ENCODE measurements at places on chromosomes 6 and 20.
A peak's percentile ranks its signal among the peaks of the same experiment; 100 is the strongest.

GRCh38 chr6:2876210-2877056, 26.7 kb downstream of the SERPINB9 start:
- peak; percentile 82 for DNase-seq

GRCh38 chr6:123941855-123942254, 138.2 kb downstream of the NKAIN2 start:
- no peak for DNase-seq

GRCh38 chr6:5203546-5203945, 57.2 kb downstream of the LYRM4 start:
- peak; percentile 93 for DNase-seq

- no peak for DNase-seq
Measured at GRCh38 chr20:20571068-20571780, 141.2 kb downstream of the RALGAPA2 start.

DNA sequence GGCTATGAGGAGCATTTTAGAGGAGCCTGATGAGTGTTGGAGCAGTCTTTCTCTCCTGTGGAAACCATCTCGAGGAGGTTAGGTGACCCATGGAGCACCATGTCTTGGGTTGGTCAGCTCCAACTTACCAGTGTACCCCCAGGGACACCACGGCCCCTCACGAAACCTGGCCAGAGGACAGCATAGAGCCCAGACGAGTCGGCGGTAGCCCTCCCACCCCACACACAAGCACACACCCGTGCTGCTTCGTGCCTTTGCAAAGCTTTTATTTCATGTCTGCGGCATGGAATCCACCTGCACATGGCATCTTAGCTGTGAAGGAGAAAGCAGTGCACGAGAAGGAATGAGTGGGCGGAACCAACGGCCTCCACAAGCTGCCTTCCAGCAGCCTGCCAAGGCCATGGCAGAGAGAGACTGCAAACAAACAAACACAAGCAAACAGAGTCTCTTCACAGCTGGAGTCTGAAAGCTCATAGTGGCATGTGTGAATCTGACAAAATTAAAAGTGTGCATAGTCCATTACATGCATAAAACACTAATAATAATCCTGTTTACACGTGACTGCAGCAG, 53.6 kb downstream of the EZR start:
- no peak for DNase-seq

GRCh38 chr6:41371461-41371991, 36.1 kb downstream of the NCR2 start:
- DNase-seq, result peak; percentile 51

DNA sequence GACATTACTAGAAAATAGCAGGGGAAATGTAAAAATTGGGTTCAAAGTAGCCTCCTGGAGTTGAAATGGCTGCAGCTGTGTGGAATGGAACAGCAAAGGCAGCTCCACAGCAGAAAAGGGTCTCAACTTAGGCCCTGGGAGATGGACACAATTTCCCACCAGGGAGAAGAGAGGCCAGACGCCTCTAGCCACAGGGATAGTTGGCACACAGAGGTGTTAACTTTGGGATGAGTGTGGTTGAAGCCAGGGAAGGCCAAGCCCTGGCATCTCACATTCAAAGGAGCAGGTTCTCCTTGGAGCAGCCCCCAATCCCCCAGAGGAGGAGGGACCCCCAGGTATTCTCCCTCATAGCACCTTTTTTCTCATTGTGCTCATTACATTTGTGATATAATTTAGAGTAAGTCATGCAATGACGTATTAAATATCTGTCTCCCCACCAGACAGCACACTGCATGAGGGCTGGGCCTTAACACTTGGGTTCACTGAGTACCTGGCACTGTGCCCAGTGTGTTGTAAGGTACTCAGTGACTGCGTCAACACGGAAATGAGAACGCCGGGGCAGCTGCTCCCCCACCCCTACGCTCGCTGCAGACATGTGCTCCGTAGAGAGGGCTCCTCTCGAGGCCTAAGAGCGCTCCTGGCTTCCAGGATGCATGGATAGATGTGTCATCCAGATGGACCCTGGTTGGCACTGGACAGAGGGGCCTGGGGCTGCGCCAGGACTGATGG, 76.0 kb upstream of the CD93 start:
- peak; percentile 85 for DNase-seq

DNA sequence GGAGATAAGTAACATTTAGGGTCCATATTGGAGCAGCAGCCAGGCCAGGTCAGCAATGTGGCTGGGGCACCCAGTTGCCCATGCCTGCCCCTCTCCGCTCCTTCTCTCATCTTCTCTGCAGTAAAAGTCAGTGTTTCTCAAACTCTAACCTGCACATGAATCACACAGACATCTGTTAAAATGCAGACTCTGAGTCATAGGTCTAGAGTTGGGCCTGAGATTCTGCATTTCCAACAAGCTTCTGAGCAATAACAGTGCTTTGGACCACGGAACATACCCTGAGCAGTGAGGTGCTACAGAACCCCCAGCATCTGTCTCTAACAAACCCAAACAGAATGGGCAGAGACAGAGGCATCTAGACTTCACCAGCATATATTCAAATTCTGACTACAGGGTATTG, 10.1 kb downstream of the PHF10 start:
- no peak for DNase-seq

DNA sequence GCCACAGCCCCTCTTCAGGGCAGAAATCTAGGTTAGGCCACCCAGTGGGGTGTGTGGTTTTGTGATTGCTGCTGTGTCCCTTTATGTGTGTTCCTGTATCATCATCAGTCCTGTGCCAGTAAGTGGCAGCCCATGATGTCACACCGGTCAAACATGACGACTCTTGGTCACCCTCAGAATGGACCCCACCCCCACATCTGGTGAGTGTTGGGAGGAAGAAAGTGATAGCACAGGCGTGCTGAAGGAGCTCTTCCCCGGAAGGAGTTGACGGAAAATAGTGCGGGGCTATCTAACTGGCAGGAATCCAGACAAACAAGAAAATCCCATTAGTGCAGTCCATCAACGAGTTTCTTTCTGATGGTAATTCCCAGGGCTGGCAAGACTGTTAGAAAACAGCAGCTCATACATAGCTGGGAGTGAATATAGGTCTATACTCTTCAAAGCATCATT, 33.4 kb upstream of the IL17A start:
- DNase-seq, result peak; percentile 46

DNA sequence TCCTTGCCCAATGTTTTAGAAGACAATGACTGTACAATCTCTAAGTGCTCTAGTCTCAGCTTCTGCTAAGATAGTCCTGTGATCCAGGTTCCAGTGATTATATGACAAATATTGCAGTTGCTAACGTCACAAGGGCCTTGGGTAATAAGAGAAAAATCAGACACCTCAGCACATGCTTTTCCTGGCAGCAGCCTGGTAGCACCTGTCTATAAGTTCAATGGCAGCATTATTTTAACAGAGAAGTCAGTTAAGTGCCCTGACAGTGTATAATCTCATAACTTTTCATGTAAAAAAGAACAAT, 121.3 kb upstream of the BCLAF1 start:
- DNase-seq, result no peak

DNA sequence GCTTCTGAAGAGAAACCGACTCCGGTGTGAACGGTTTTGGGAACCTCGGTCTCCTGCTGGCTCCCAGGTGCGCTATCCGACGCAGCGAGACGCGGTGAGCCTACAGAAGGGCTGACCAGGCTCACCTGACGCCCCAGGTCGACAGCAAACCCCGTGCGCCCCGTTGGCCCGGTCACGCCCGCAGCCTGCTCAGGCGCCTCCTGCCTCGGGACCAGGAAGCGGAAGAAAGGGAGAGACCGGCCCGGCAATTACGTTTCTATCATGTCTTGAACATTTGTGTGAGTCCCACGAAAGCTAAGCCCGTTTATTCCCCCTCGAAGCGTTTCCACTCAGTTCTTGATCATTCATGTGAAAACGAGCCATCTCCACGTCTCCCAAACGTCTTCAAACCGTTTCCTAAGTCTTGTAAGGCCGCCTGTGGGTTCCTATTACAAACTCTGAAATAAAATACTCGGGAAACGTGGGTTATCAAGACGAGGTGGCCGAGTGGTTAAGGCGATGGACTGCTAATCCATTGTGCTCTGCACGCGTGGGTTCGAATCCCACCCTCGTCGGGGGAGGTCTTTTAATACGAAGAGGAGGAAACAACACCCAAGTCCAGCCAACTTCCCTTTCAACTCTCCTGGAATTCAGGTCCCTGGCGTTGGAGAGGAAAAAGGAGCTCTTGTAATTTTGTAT, 150.5 kb upstream of the PRSS16 start:
- DNase-seq, result peak; percentile 30

DNA sequence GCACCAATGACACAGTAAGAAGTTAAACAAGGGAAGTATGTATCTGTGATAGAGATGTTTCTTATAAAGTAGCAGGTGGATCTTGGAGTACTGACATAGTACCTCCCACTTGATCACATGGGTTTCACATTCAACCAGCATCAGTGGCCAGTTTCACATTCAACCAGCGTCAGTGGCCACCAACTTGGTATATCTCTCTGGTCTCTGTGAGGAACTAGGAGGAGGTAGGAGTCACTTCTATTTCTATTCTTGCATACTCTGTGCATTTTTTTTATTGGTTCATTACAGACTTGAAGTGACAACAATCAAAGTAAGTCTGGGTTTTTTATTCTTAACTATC, 200.3 kb upstream of the SIM1 start:
- DNase-seq, result no peak

GRCh38 chr6:45567879-45568278, 190.1 kb upstream of the SUPT3H start:
- DNase-seq, result no peak

DNA sequence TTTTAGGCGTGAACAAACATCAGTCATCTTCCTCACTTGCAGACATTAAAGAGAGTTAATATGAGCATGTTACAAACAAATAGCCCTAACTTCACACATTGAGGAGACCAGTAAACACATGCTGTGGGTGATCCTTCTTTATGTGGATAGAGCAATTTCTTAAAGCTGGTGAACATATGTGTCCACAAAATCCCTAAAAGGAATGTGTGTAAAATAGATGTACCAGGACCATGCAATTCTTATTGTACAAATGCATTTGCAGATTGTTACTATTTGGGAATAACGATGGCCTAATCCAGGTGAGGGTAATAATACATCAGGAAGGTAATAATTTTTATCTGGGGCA, 228.9 kb downstream of the ALDH8A1 start:
- DNase-seq, result no peak

DNA sequence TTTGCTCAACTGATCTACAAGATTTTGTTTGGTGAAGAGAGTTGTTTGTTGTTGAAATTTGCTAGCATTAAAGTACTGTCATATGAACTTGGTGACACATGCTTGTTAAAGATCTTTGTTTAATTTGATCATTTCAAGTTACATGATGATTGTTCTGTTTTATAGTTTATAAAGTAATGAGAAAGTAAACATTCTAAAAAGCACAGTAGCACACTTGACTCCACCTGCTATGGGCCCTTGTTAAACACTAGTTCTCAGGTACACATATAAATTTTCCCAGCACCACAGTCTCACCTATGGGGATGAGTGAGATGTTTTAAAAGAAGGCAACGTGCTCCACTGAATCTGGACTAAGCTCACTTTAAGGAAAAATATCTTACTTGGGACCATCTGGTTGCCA, 14.1 kb downstream of the MCHR2 start:
- no peak for DNase-seq

- peak; percentile 94 for DNase-seq
Measured at GRCh38 chr6:56840467-56841380, 114.2 kb upstream of the BEND6 start.

GRCh38 chr6:139701003-139701402, 326.6 kb upstream of the CITED2 start:
- no peak for DNase-seq

- peak; percentile 60 for DNase-seq
Measured at GRCh38 chr20:2133318-2134183, 31.9 kb downstream of the STK35 start.

- DNase-seq, result no peak
Measured at GRCh38 chr20:53186635-53187034, 214.5 kb downstream of the TSHZ2 start.

- no peak for DNase-seq
Measured at GRCh38 chr6:116529466-116530290, 15.8 kb downstream of the TRAPPC3L start.

- no peak for DNase-seq
Measured at GRCh38 chr6:148074291-148074690, 268.3 kb upstream of the SASH1 start.

DNA sequence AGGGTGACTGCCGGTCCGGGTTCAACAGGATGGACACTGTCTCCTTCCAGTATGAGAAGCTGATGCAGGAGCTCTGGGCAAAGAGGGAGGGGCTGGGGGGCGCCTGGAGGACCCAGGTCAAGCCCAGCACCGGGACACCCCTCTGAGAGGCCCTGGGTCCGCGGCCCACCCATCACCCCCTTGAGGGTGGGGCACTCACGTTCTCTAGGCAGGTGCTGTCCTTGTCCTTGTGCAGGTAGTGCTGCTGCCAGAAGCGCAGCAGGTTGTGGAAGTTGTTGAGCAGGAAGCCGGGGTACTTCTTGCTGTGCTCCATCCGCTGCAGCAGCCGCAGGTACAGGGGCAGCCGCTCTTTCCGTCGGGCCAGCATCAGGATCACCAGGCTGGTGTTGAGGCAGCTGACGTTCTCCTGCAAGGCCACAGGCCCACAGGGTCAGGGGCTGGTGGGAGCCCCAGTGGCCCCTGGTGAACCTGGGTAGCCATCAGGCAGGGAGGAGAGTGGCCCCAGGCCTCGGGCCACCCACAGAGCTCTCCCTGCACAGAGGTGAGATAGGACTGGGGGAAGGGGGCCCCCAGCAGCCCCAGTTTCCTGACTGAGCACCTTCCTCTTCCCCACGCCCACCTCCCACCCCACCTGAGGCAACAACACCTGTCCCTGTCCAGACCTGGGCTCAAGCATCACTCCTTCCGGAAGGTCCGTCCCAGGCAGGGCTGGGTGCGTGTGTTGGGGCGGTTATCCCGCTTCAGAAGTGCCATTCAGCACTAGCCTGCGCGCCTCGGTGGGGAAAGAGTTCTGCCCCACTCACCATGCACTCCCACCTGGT, 47.8 kb downstream of the MYH7B start:
- DNase-seq, result no peak

DNA sequence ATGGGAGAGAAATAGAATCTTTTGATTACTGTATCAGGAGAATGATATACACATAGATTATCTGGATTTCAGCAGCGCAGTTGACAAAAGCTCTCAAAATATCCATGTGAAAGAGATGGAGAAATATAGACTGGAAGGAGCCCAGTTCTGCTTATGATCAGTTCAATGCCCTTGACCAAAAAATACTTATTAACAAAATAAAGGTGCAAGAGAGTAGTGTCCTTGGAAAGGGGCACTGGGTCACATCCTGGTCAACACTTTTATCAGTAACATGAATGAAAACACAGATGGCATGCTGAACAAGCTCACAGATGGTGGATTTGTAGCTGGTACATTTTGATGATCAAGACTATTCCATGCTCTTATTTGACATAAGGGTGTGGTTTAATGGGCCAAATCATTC, 63.9 kb upstream of the PLEKHG1 start:
- no peak for DNase-seq

GRCh38 chr6:11748591-11749210, 29.9 kb downstream of the ADTRP start:
- no peak for DNase-seq

- no peak for DNase-seq
Measured at GRCh38 chr6:131322125-131322524, 186.9 kb downstream of the AKAP7 start.

DNA sequence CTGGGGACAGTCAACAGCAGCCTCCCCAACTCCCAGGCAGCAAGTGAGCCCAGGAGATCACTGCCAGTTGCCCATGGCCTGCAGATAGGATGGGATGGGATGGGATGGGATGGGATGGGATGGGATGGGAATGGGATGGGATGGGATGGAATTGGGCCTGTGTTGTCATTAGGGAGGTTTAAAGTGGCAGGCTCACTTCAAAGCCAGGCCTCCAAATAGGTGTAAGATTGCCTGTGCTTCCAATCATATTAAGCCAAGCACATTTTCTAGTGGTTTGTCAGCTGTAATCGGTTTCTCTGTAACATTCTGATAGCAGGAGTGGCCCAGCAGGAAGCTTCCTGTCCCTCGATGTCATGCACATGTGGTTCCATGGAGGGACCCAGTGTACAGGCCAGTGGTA, 82.7 kb upstream of the NXT1 start:
- DNase-seq, result no peak

Data from muscle of leg (tissue), 16 donors.